ENCODE measurements at places on chromosomes 13 and 19.

DNA sequence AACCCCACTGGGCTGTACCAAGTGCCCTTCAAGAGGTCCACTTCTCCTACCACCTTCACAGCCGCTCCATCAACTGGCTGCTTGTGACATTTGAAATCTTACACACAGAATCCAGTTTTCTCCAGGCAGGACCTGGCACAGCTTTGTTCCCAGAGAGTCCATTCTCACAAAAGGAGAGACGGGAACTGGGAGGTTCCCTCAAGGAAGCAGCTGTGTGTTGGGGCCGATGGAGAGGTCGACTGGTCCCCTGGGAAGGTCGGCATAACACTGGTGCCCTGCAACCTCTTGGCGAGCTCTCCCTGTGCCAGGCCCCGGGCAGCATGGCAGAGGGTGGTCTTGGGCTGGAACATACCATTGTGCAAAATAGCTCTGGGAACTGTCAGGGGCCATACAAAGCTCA lies 21.5 kb downstream of the ELL start:
- no peak for DNase-seq

DNA sequence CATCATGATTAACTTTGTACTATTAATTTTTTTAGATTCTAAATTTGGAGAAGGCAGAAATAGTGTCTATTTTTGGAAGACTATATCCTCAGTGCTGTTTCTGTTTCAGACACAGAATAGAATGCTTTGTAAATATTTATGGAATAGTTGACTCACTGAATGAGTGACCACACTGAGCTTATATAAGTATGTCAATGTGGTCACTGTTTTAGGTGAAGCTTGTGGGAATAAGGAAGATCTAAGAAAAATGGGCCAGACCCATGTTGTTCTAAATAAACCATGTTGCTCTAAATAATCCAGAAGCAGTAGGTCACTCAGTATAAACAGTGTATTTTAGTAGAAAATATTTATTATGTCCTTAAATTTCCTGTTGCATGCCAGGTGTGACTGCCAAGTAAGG lies 45.5 kb upstream of the DACH1 start:
- DNase-seq, result no peak

DNA sequence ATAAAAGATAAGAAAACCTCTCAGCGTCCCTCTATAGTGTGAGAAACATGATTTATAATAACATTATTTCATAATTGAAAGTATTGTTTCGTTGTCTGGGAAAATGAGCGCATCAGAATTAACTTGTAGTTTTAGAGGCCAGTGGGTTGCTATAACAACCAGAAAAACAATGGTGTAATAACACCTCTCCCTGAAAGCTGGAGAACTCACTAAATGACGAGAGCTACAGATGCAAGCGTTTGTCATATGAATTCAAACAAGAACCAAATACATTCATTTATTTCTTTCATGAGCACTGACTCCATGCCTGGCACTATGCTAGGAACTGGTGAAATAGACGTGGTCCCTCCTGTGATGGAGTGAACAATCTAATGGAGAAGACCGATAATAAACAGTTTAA lies 16.3 kb downstream of the KBTBD7 start:
- no peak for DNase-seq

GRCh38 chr13:50998326-50998725 lies 88.7 kb downstream of the RNASEH2B start:
- DNase-seq, result no peak

- no peak for DNase-seq
These were observed 248.5 kb downstream of the KCTD12 start for GRCh38 chr13:76637641-76638141.

DNA sequence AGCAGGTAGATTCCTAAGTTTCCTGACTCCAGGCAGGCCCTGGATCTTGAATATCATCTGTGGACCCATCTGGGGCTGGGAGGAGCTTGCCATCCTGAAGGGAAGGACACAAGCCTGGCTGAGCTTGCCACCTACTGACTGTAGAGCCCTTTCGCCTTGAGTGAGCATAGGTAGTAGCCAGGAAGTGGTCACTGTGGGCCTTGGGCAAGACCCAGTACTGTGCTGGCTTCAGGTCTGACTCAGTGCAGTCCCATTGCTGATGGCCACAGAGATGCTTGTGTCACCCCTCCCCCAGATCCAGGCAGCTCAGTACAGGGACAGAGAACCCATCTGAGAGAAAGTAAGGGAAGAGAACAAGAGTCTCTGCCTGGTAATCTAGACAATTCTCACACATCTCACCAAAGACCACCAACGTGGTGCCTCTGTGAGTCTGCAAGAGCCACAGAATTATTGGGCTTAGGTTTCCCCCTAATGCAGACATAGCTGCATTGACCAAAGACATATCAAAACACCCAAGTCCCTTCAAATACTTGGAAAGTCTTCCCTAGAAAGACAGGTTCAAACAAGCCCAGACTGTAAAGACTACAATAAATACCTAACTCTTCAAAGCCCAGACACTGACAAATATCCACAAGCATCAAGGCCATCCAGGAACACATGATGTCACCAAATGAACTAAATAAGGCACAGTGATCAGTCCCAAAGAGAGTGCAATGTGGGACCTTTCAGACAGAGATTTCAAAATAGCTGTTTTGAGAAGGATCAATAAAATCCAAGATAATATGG lies 108.2 kb upstream of the WASF3 start:
- DNase-seq, result peak; percentile 9

DNA sequence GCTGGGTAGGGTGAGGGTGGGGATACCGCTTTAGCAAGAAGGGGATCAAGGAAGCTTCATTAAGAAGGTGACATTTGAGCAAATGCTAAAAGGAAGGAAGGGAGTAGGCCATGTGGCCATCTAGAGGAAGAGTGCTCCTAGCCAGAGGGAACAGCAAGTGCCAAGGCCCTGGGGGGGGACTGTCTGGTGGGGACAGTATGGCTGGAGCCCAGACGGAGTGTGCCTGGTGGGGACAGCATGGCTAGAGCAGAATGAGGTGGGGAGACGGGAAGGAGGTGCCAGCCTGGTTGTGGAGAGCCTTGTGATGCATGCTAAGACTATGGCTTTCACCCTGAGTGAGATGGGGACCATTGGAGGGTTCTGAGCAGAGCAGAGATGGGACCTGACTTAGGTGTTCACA lies 2.1 kb upstream of the TGFB1 start:
- DNase-seq, result no peak

DNA sequence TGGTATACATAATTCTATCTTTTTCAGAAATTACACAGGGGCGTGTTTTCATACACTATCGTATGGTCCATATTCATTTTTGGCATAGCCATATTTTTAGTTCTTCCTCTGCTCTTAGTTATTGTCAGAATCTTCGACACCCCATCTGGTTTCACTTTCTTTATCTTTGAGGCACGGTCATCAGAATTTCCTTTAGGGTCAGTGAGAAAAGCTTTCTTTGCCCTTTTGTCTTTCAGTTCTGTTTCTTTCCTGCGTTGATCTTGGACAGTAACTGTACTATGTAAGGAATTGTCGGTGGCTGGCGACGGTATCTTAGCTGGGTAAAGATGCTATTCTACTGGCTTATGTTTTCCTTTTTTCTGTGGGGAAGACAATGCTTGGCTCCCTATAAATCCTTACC lies 10.6 kb upstream of the KIR2DL4 start:
- no peak for DNase-seq

DNA sequence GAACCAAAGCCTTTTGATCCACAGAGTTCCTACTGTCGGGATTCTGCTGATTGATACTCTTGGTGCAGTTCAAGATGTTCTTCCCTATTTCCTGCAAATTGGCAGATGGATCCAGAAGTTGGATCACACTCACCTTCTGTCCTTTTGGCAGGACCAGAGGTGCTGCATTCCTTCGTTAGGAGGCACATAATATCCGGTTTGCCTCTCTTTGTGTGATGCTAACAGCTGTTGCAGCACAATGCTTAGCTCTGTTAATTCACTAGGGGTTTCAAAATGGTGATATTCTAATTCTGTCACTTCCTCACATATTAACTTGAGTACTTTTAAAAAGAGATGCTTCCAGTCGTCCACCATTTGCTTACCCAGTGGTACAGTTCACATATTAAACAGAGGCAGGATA lies 15.2 kb upstream of the CHST8 start:
- no peak for DNase-seq

GRCh38 chr19:49497047-49497788 lies 984 bp downstream of the RPS11 start:
- DNase-seq, result peak; percentile 93

- peak; percentile 70 for DNase-seq
These were observed 1.1 kb downstream of the KEAP1 start for GRCh38 chr19:10501971-10502523.

DNA sequence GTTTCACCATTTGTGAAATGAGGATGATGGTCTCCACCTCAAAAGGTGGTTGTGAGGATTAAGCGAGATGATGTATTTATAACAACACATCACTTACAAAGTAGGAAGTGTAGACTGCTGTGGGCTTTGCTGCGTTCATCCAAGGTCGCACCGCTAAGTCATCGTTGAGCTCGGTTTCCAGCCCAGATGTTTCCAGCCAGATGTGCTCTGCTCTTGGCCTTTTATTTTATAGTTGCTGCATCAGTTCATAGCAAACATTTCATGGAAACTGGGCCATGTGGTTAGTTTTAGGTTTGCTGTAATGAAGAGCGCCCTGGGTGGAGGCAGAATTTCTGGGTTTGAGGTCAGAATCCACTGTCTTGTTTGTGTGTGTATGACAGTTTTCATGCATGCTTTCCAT lies 76.5 kb upstream of the RNF113B start:
- no peak for DNase-seq

DNA sequence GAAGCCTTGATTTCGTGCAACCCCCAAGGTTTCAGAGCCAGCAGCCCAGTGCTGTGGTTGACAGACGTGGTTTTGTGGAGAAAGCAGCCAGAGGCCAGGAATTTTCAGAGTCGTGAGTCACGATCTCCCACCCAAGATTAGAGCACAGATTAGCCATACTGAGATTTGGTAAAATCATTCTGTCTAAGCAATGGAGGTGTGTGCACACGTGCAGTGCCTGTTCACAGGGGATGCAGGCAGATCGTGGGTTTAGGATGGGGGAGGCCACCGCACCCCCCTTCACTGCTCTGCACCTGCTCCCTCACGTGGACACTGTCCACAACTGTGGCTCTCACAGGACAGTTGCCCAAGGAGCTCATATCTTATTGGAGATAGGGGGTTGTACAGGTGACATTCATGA lies 46.6 kb upstream of the GPR183 start:
- no peak for DNase-seq

- DNase-seq, result no peak
These were observed 321.1 kb upstream of the EDNRB start for GRCh38 chr13:78239714-78240113.

DNA sequence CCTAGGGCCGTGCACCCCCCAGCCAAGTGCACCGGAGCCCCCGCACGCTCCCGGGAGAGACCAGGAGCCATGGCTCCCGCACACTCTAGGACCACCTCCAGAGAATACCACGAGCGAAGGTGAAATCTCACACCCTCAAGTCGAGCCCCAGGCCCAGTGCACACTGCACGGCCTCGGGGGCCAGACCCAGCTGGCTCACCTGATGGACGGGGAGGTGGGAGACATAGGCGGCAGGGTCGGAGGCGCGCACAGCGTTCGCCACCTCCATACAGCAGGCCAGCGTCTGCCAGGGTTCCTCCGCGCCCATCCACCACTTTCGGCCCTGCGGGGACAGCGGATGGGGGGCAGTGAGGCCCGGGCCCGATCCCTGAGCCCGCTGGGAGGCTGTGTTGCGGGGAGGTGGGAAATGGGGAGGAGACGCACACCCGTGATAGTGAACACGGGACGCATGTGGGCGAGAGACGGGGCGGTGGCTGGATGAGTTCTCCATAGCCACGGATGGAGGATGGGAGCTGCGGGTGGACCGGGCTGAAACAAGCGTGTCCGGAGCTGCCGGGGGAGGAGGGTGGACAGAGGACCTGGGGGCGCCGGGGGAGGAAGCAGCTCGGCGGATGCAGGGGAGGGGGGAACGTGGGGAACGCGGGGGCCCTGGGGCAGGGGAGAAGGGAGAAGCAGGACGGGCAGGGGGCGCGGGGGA lies 13.0 kb downstream of the POLRMT start:
- DNase-seq, result no peak

GRCh38 chr19:50479761-50480251 lies 3.2 kb upstream of the GARIN5A start:
- no peak for DNase-seq

GRCh38 chr13:51764184-51765141 lies 39.5 kb downstream of the DHRS12 start:
- no peak for DNase-seq

DNA sequence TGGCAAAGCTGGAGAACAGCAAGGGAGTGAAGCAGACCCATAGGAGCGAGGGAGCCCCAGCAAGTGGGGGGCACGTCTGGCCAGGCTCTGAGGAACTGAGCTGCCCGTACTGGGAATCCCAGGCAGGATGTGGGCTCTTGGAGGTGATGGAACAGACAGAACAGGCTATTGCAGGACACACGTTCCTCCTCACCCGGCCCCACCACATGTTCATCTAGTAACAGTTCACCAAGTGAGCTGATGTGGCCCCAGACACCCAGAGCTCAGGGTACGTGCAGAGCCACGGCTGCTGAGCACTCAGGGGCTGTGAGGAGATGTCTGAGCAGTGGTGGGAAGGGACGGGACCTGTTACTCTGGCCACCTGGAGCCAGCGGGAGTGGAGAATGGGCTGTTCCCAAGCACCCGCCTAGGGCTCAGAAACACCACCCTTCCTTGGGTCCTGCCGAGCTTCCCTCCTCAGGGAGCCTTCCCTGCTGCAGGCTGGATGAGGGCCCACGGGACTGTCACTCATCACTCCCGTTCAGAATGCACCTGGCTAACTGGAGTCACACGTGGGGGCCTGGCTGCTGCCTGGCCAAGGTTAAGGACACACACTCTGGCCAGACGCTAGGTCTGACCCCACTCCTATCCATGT lies 18.4 kb downstream of the ELL start:
- DNase-seq, result no peak

DNA sequence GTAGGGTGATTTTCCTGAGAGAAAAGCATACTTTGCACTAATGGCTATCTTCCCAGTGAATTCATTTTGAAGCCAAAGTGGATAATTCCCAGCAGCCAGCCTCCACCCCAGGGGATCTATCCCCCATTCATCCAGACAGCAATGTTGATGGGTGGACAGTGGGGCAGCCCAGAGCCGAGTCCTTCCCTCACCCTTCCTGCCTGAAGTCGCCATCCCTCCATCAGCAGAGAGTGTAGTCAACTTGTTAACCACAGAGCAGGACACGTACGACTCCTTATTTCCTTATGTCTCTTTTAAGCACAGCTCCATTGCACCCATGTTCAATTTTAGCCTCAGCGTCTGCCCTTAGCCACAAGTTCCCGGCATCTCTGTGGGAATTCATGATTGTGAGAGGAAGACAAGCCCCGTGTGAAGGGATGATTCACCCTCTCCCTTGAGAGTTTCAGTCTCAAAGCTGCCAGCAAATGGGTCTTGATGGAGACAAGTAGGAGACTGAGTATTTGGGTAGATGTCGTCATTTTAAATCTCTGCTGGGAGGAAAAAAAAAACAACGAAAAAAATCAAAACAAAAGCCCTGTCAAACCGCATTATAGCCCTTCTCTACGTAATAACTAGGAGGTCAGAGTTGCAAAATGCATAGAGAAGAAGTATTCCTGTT lies 58.3 kb upstream of the MEDAG start:
- DNase-seq, result no peak

DNA sequence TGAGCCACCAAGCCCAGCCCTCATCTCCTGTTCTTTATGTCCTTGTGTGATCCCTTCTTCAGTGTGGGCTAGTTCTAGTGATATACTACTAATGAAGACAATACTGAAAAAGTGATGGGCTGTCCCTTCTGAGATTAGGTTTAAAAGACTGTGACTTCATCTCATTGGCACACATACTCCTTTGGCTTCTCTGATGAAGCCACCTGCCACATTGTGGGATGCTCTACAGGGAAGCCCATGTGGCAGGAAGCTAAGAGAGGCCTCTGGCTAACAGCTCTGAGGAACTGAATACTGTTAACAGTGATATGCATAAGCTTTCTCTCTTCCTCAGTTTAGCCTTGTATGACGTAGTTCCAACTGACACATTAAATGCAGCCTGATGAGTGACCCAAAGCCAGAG lies 13.6 kb downstream of the CSNK1A1L start:
- DNase-seq, result no peak
